GM12878 (cell line): ENCODE measurements at places on chromosomes 6 and 20. TPM values are rescaled to one million over a fixed set of nuclear protein-coding genes. Genes with fewer than 3 reads are reported as not detected.

The FHL5 gene
- not detected in 2 replicates for total RNA-seq

The ADGRB3 gene
- total RNA-seq: not detected in 2 replicates

The ZFP57 gene
- total RNA-seq: not detected in 2 replicates

GRCh38 chr6:90403489-90404381, 107.1 kb upstream of the BACH2 start:
- DNase-seq: no peak

The OR2B6 gene
- 0.77 and 1.7 TPM in 2 replicates for total RNA-seq

DNA sequence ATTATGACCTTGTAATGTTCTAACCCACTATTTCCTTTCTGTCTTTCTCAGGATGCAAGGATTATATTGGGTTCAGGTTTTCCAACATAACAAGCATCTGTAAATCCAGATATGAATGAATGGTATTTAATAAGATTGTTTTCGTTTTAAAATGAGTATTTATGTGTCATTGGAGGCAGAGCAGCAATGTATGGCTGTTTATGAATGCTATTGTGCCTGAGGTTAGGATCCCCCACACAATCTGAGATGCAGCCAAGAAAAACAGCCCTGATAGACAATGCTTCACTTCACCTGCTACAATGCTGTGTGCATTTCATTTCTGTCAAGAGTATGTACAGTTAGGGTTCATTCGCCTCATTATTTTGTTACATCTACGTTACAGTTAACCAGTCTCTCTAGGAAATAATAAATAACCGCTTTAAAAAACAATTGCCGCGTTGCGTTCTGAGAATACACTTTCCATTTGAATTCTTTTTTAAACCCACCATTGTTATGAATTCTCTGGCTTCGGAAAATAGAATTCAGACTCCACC, 19.6 kb downstream of the TFAP2A start:
- no peak for DNase-seq

The TMEM170B gene
- total RNA-seq: 6.0 and 6.2 TPM in 2 replicates

- DNase-seq: no peak
Observed at GRCh38 chr6:122620428-122620827, 10.2 kb downstream of the PKIB start.

The BPIFB4 gene
- not detected in 2 replicates for total RNA-seq
